ENCODE measurements at places on chromosomes 1 and 21. TPM values are rescaled to one million over a fixed set of nuclear protein-coding genes. Genes with fewer than 3 reads are reported as not detected.

DNA sequence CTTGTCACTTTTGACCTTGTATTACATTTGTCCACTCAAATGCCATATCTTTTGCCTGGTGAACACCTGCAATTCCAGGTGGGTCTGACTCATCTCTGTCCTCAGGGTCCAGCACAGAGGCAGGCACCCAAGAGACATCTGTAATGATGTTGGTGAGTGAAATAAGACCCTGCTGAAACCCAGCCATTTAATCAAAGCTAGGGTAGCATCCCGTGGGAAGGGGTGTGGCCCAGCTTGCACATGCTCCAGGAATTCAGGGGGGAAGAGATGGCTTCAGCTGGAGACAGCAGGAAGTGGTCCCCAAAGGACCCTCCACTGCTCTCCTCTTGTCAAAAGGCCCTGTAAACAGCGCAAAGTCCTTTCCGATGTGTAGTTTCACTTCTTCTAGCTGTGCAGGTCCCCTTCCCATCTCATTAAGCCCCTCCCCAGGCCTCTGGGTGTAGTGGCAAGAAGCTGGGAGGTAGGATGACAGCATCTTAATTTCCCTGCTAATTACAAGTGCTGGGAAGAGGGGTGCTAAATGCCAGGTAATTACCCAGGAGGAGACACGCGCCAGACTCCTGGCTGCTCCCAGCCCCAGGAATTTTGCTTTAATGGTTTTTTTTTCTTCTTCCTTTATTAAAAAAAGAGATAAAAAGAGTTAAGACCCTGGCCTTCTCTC, 54.4 kb upstream of the TRABD2B start:
- no peak for DNase-seq

- DNase-seq: no peak
These were observed 51.0 kb downstream of the NME7 start for GRCh38 chr1:169316556-169316955.

DNA sequence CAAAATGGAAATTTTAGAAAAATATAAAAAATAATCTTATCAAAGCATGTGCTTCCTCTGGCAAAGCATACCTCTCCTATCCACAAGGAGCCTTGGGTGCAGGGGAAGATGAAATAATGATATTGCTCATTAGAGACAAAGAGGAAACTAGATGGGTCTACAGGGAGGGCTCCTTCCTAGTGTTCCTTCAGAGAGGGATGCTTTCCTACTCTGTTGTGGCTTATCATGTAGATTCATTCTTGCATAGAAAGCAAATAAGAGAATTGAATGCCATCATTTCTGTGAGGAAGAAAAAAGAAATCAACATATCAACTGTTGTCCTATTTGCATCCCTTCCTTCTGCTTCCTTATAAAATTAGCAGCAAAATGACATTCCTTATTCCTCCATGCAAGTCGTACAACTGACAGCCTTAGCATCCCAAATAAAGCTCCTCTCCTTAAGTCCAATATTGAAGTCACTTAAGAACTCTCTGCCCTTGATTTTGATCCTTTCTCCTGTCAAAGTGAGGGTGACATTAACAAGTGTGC, 543.9 kb upstream of the PLXNA2 start:
- no peak for DNase-seq

GRCh38 chr1:116853680-116854402, 55.9 kb upstream of the PTGFRN start:
- peak; percentile 87 for DNase-seq

DNA sequence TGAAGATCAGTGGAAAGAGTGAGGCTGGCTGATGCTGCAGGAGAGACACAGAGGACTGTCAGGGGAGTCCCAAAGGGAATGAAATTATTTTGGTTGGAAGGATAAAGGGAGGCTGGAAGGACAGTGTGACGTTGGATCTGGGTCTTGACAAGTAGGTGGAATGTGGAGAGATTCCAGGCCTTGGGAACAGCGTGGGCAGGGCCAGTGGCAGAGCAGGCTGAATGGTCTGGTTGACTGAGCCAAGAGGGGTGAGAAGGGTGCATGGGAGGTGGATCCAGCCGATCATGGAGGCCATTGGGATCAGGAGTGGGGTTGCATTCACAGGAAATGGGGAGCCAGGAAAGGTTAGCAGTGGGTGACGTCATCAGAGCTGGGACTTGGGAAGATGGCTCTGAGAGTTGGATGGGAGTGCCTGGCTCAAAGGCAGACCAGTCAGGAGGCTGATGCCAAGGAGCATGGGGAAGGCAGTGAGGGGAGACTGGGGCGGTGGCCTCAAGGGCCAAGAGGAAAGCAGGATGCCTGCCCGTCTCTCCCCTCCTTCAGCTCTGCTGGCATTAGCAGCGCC, 146.2 kb upstream of the VAMP3 start:
- DNase-seq: no peak

GRCh38 chr1:101407505-101408211, 170.8 kb downstream of the S1PR1 start:
- DNase-seq: no peak

- DNase-seq: no peak
These were observed 12.9 kb upstream of the PTTG1IP start for GRCh38 chr21:44886113-44887075.

- no peak for DNase-seq
These were observed 47.1 kb upstream of the RPL11 start for GRCh38 chr1:23644555-23644866.

GRCh38 chr1:161119092-161119903, 1.4 kb downstream of the NIT1 start:
- peak; percentile 71 for DNase-seq

GRCh38 chr1:93608187-93609109, 73.2 kb downstream of the BCAR3 start:
- no peak for DNase-seq

- no peak for DNase-seq
These were observed 117.5 kb downstream of the FOXD2 start for GRCh38 chr1:47555306-47555705.

- no peak for DNase-seq
These were observed 29.4 kb downstream of the PALMD start for GRCh38 chr1:99675292-99675691.

DNA sequence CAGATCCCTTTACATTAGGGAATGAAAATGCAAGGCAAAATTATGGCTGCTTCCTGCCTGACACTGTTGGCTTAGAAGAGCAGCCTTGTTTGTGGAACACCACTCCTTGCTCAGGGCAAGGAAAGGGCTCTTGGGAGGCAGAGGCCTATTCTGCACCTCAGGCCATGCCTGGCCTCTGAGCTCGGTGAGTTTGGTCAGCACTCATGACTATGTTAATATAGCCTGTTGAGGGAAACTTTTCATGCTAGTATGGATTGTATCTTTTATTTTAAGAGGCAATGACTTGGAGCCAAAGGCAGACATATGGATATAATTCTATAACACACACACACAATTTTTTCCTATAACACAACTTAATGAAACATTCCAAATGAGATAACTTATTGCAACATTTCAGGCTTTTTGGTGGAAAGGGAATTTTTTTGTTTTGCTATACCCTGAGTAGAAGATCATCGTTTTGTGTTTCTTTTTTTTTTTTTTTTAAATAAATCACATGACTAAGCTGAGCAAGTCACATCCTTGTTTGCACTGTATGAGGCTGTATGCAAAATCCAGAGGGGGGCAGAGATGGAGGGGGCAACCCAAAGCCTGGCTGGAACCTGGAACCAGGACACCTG, 5.6 kb upstream of the YRDC start:
- no peak for DNase-seq

DNA sequence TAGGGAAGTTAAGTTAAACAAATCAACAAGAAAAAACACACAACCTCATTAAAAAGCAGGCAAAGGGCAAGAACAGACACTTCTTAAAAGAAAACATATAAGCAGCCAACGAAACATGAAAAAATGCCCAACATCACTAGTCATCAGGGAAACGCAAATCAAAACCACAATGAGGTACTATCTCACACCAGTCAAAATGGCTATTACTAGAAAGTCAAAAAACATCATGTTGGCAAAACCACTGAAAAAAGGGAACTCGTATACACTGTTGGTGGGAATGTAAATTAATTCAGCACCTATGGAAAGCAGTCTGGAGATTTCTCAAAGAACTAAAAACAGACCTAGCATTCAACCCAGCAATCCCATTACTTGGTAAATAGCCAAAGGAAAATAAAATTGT, 51.1 kb downstream of the HSF2BP start:
- DNase-seq: no peak

- no peak for DNase-seq
These were observed 569 bp upstream of the WARS2 start for GRCh38 chr1:119141020-119141424.

GRCh38 chr1:24897263-24898151, 32.6 kb downstream of the RUNX3 start:
- no peak for DNase-seq

- no peak for DNase-seq
These were observed 2.4 kb downstream of the SPSB1 start for GRCh38 chr1:9294910-9295636.

GRCh38 chr21:30541764-30542163, at the start of gene KRTAP19-6:
TSS of gene KRTAP19-6 (minus strand) at chr21:30541864. CDS start at chr21:30541833, 31 bp downstream.
- DNase-seq: no peak

DNA sequence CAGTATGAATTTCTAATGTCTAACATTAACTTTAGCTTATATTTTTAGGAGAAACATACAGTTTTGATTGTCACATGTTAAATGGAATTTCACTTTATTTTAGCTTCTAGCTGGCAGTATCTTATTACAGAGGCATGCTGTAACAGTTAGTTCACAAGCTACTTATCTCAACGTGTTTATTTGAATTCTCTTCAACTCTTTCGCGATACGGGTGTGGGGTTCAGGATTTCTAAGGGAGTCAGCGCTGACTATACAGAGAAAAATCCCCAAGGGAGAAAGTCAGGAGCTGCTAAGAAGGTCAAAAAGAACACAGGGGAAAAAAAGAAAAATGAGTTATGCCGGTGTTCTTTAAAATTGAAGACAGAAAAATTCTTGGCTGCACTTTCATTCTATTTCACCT, 296.2 kb downstream of the VAV3 start:
- no peak for DNase-seq

DNA sequence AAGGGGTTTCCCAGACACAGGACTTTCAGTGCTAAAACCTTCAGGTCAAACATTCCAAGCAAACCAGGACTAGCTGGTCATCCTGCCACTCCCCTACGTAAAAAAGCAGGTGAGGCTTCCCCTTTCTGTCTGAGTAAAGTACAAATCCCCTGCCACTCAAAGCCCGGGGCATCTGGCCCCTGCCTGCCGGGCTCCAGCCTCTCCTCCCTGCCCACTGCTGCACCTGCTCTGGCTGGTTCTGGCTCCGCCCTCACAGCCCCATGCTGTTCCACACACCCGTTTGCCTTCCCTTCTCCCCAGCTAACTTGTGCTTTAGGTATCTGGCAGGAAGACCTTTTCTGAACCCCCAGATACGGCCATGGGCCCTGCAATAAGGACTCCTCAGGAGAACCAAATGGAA, 23.3 kb upstream of the S100A7 start:
- DNase-seq: no peak

DNA sequence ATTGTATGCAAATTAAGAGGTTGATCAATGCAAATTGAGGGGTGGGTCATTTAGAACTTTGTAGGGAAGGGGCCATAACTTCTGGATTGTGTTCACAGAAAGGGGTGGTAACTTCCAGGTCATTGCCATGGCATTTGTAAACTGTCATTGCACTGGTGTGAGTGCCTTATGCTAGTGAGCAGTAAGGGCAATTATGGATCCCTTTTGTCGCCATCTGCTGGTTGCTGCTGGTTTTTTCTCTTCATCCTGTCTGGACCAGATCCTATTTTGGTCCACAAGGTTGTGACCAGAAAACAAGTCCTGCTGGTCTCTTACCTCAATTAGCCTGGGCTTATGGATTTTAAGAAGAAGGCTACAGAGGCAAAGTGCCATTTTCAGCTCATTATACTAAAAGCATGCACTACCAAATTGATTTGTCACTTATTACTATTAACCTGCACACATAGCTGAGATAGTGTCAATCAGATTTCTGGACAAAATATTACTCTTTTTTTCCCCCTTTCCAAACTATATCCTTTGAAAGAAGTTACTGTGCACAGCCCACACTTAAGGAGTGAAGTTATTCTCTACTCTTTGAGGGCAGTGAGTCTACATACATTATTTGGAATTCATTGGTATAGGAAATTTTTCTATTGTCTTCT, 196.2 kb downstream of the ZC3H11B start:
- no peak for DNase-seq

DNA sequence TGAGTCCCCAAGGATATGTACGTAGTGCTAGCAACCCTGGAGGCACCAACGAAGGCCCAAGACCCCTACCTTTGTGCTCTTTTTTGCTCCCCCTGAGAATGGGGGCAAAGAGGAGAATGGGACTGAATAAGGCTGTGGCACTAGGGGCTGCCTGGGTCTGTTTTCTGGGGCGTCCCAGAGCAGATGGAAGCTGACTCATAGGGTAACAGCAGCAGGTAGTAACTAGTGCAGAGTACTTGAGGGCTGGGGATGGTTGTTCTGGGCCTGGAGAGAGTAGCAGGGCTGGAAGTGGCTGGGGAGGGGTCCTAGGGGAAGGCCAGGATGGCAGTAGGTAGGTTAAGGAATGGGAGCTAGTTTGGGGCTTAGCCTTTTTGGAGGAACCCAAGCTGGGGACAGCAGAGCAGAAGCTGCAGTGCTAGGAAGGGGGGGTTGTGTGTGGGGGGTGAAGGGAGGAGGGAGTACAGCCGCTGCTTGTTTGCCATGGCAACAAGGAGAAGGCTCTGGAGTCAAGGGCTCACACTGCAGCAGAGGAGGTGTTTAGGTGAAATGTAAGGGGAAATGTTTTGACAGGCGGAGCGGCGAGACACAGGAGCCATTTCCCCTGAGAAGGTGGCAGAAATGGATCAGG, 1.8 kb downstream of the NCDN start:
- no peak for DNase-seq

DNA sequence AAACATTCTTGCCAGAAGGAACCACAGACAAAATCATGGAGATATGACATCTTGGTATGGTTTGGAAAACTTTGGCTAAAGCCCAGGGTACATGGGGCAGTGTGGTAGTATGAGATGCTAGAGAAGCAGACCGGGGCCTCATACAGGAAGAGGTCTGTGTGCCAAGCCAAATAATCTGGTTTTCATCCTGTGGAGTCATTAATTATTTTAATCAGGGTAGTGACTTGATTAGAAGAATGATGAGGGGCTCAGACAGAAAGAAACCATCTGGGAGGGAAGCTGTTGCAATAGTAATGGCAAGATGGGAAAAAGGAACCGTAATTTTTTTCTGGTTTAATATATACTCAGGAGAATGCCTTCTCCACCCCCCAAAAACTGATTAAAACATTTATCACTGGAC, 318.0 kb downstream of the BRINP2 start:
- no peak for DNase-seq

- DNase-seq: no peak
These were observed 259.4 kb upstream of the DAB1 start for GRCh38 chr1:57683037-57683942.

Gene GPR3
- total RNA-seq: 2.5 TPM

Gene NLRP3
- total RNA-seq: 7.4 TPM

Gene NBPF12
- total RNA-seq: 3.2 TPM

Gene PEAR1
- 19.0 TPM for total RNA-seq

Gene PAPPA2
- total RNA-seq: 0.14 TPM

Gene ROR1
- total RNA-seq: 5.9 TPM

Gene LMO4
- 48.9 TPM for total RNA-seq

Gene SMIM12
- total RNA-seq: 30.8 TPM

Gene TSPEAR
- total RNA-seq: not detected

Gene RUNX3
- not detected for total RNA-seq

Gene ADAMTS4
- total RNA-seq: under 0.01 TPM

Gene PTGER3
- 0.75 TPM for total RNA-seq

Gene TMEM269
- total RNA-seq: not detected

Data from epithelial cell of proximal tubule (primary cell).